ENCODE measurements at places on chromosomes 7 and 10.

DNA sequence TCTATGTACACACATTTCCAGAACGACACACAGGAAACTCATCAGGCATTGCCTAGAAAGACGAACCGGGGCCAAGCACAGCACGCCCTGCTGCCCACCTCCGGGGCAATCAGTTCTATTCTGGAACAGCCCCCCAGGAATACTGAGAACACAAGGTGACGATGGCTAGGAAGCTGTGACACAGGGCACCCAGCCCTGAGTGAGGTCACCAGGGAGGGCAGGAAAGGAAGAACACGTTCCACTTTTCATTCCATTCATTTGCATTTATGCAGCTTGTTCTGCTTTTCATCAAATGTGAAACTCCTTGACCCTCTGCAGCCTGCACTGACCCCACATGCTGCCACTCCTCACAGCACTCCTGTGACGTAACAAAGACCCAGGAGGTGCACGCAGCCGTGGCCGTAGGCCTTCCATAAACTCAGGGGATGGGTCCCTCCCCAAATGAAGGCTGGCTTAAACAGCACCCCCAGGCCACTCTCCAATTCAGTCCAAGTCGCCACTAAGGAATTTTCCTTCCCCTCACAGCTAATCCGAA, 28.9 kb downstream of the MAD1L1 start:
- no peak for DNase-seq

GRCh38 chr10:118723466-118723865, 31.3 kb downstream of the CACUL1 start:
- no peak for DNase-seq

GRCh38 chr7:3927446-3928110, 626.5 kb downstream of the SDK1 start:
- no peak for DNase-seq

DNA sequence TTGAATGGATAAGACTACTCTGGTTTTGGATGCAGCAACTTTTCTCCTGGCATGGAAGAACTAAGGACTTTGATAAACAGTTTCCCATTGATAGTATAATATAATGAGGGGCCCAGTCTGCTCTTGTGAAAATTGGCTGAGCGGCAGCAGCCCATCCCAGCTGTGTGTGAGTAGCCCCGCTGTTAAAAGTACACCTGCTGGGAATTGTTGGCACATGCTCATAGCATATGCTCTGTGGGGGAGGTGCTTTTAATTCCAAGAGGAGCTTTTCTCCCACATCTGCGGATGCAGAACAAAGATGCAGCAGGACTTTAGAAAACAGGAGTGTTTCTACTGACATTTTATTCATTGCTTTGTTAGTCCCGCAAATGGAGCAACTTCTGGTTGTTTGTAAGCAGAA, 19.0 kb downstream of the SRI start:
- DNase-seq = no peak

- DNase-seq = no peak
Observed at GRCh38 chr10:35789996-35790395, 147.9 kb upstream of the FZD8 start.

DNA sequence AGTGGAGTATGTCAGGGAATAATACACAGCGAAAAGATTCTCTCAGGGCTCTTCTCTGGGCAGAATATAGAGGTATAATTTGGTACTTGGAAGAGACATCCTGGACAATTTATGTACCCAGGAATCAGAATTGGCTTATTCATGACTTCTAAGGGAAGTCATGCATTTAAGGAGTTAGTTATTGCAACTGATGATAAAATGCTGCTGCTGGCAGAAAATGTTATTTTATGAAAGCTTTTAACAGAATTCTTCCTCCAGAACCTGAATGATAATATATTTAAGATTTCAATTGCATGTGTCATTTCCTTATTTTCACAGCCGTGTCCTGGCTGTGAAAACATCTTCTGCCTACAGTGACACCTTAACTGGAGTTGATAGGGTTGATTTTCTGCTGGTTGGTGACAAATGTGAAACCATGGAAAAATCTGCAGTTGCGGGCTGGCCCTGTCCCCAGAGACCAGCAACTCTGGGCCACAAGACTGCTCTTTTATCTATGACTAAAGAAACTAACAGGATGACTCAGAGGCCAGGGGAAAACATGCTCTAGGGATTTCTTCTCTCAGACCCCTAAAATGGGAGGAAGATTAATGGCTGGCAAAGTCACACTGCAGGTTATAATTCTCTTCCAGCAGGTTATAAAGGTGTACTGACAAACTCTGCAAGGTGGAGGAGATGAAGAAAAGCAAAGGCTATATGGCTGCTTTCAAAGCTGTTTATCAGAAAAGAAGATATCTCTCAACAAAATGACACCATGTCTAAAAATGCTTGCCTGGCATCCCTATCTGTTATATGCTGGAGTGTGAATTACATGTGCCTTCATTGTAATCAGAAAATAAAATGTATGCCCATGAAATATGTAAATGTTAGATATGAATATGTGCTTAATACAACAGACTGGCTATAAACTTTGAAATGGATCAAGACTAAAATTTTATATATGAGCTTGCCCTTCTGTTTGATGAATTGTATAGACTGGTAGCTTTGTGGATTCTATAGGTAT, 12.1 kb upstream of the TRUB1 start:
- DNase-seq = no peak

- no peak for DNase-seq
Observed at GRCh38 chr10:102413053-102413705, 5.4 kb downstream of the PSD start.

DNA sequence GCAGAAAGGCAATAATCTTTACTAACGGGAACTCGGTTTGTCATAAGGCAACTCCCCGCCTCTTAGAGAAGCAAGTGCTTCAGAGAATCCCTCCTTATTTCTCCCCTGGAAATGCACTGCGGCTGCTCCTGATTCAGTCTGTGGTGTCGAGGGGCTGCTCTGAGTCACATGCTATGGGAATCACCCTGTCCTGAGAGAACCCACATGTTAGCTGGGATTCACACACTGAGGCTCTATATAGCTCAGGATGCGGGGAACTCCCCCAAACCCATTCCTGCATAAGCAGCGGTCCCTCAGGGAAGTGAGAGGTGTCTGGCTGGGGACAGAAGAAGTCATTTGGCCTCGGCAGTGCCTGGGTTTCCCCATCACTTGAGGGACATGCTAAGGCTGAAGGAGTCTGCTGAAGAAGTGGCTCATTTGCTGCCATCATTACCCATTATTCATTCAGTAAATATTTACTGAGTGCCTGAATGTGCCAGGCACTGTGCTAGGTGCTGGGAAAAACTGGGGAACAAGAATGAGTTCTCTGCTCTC, 87.5 kb downstream of the ATXN7L1 start:
- no peak for DNase-seq

DNA sequence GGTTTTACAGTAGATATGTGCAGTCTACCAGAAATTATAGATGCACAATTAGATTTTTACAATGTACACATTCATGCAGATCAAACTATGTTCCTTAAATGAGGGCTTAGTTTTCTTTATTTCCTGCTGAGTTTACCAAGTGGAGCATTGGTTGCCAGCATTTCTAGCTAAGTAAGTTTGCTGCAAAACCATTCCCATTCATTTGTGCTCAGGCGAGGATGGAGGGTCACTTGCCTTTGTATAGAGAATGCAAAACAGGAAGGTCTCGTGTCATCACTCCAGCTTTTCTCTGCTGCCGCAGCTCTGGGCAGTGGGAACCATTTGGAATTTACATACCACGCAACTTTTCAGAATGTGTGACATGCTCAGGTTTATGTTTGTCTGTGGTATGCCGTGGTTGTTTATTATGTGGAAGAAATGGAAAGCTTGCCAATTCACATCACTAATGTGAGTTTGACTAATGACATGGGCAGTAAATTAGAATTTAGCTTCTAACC, 198.6 kb downstream of the TRIL start:
- no peak for DNase-seq

GRCh38 chr7:4779118-4779517, 3.7 kb downstream of the AP5Z1 start:
- DNase-seq = no peak

DNA sequence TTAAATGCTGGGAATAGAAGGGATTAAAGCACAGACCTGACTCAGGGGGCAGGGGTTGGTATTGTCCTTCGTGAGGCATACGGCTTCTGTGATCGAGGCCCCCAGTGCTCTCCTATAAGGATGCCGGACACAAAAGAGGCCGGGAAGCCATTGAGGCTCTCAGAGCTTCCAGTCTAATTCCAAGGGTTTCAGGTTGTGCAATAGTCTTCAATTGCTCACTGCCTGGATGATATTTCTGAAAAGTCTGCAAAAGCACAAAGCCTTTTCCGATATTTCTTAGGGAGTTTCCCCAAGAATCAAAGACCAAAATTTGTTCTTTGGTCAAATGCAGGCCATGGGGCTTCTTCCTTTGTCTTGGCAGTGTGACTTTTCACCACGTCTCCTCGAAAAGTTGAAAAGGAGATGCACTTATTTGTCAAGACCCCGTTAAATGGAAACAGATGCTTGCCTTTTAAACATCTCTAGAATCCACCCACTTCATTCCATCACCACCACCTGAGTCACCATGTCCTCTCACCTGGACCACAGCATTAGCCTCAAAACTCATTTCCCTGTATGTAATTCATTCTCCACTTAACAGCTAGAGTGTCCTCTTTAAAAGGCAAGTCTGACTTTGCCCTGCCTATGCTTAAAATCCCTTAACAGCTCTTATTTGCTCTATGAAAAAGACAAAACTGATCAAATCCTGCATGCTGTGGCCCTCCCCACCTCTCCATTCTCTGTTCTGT, 134.8 kb upstream of the NAMPT start:
- DNase-seq = no peak

GRCh38 chr7:46317256-46317655, 396.2 kb upstream of the IGFBP3 start:
- no peak for DNase-seq

- no peak for DNase-seq
Observed at GRCh38 chr10:101007099-101007711, 7.6 kb downstream of the LZTS2 start.

- DNase-seq = no peak
Observed at GRCh38 chr10:14839305-14839695, 1.2 kb downstream of the HSPA14 start.

GRCh38 chr7:103989200-103989784, at the start of gene RELN:
Gene RELN, minus strand, starts transcription at chr7:103989658. Its CDS starts 302 bp downstream, at chr7:103989356.
- DNase-seq = no peak

- peak; percentile 52 for DNase-seq
Observed at GRCh38 chr10:31083765-31084184, 52.1 kb upstream of the ZNF438 start.

GRCh38 chr7:158815083-158815799, 14.1 kb downstream of the ESYT2 start:
- DNase-seq = no peak

- no peak for DNase-seq
Observed at GRCh38 chr7:127478024-127478355, 85.5 kb upstream of the ZNF800 start.

GRCh38 chr10:132347931-132348267, 15.9 kb downstream of the LRRC27 start:
- no peak for DNase-seq

DNA sequence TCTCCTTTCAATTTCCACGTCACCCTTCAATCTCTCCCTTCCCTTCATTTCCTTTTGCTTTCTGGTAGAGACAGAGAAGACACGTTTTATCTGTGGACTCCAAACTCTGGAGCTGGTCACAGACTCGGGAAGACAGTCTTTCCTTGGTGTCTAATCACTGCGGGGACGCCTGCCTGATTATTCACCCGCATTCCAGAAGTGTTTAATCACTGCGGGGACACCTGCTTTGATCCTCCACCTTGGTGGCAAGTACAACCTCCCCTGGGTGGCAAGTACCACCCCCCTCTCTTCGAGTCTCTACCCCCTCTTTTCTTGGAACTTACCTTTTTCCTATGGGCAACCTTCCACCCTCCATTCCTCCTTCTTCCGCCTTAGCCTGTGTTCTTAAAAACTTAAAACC, 15.3 kb upstream of the LRRC61 start:
- DNase-seq = no peak

- no peak for DNase-seq
Observed at GRCh38 chr10:15231426-15231825, 62.9 kb upstream of the NMT2 start.

- no peak for DNase-seq
Observed at GRCh38 chr7:104499975-104500374, 171.6 kb downstream of the LHFPL3 start.

- no peak for DNase-seq
Observed at GRCh38 chr7:77674878-77675277, 21.4 kb upstream of the RSBN1L start.

- no peak for DNase-seq
Observed at GRCh38 chr7:64886956-64887545, 16.0 kb upstream of the ZNF273 start.

- no peak for DNase-seq
Observed at GRCh38 chr10:85170026-85170425, 841.6 kb downstream of the CCSER2 start.

DNA sequence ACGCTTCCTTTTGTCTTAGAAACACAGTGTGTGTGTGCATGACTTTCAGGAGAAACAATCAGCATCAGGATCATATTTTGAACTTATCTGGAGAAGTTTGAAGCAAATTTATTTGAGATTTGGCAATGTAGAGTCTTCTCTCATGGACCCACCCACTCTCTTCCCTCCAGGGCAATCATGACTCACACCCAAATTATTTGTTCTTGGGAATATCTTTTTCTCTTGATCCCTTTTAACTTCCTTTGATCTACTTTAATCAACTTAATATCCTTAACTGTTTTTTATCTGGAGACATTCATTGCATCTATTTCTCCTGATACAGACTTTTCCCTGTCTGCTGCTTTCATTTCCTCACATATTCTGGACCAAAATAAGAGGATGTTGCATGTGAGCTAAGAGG, 1174.3 kb downstream of the GATA3 start:
- no peak for DNase-seq

DNA sequence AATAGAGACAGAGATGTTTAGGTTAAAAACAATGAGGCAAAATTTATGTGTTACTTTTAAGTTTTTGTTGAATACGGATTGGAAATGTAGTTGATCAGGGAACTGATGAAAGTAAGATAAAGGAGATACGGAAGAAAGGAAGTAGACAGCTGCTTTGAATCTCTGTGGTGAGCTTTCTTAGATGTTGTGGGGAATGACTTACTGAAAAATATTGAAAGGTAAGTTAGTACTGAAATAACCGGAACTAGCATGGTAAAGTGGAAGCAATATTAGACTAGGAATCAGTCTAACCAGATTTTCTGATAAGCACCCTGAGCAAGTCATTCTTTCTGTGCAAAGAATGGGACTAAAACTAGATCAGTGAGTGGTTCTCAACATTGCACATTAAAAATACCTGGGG, 34.8 kb downstream of the LUC7L2 start:
- DNase-seq = no peak

- no peak for DNase-seq
Observed at GRCh38 chr7:28132959-28133870, 47.4 kb downstream of the JAZF1 start.

DNA sequence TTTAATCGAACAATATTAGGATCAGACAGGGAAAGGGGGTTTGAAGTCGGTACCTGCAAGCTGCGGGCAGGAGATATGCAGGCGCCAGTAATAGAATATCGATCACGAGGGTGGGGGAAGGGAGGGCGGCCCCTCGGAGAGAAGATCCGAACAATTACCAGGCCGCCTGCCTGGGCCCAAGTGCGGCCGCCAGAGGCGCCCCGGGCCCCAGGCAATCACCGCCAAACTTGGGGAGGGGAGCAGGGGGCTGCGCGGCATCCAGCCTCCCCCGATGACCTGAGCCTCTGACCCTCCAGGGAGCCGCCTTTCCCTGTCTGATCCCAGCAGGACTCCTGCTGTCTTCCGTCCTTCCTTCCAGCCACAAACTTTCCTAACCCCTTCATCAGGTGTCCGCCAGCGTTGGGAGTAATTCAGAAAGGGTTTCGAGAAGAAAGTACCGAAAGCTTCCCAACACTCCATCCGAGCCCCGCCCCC, 1.1 kb downstream of the NKX1-2 start:
- DNase-seq = no peak
